T-helper 17 cell (primary cell): ENCODE measurements at places on chromosomes 11 and 22.

GRCh38 chr11:10514709-10515108, 26.3 kb downstream of the RNF141 start:
- DNase-seq = no peak

- DNase-seq = no peak
These were observed 71.3 kb upstream of the FGF3 start for GRCh38 chr11:69890476-69890875.

GRCh38 chr11:118899706-118900360, 16.1 kb downstream of the CXCR5 start:
- DNase-seq = no peak

- no peak for DNase-seq
These were observed 5.8 kb downstream of the TP53I11 start for GRCh38 chr11:44944853-44945235.

- DNase-seq = no peak
These were observed 157.9 kb upstream of the CARD18 start for GRCh38 chr11:105297463-105297862.

GRCh38 chr11:120467627-120468026, 43.9 kb upstream of the GRIK4 start:
- no peak for DNase-seq

DNA sequence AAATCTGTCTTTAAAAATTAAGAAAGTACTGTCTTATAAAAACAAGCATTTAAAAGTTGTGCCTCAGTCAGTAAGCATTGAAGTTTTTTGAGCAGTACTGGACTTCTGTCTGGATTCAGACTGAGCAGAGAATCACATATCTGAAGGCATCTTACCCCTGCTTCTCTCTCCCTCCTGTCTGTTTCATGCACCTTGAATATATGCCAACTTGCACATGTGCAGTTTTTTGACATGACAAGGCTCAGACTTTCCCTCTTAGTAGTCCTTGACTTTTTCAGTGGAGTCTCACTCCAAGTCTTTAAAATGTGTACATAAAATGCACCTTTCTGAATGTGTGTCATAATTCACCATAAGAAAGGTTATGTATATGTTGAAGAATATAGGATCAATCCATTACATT, 19.8 kb downstream of the SPECC1L start:
- DNase-seq = no peak

DNA sequence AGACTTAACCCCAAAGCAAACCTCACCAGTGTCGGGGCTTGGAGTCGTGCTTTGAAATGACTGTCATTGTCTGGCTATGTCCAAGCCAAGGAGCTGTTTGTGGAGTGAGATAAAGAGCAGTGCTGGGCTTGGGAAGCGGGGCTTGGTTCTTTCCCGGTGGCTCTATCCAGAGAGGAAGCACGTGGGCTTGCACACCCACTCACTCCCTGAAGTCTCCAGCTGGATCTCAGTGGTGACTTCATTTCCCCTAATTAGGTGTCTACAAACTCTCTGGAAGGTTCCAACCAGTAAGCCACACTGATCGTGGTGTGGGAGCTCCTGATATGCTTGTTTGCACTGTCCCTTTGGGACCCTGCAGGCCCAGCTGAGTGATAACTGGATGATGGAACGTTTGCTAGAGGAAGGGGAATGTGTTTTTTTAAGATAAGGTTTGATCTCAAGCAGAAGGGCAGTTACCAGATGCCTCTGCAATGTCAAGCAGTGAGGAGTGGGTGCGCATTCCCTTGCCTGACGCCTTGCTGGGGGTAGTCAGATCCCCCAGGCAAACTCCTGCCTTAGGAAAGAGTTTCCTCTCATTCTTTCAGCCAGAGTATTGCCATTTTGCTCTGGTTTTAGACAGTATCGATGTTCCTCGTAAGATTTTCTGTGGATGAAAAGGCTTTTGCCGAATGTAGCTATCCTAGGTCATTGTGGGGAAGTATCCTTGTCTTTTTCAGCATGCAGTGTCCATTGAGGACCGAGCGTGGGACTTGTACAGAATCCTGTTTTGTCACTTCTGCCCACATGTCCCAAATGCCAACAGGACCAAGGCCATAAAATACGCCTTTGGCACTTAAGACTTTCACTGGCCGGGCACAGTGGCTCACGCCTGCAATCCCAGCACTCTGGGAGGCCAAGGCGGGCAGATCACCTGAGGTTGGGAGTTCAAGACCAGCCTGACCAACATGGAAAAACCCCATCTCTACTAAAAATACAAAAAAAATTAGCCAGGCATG, 90.9 kb downstream of the MICAL2 start:
- DNase-seq = no peak

GRCh38 chr11:124643605-124644425, 21.2 kb downstream of the TBRG1 start:
- DNase-seq = no peak

GRCh38 chr11:120523196-120523595, 11.6 kb downstream of the GRIK4 start:
- DNase-seq = no peak

GRCh38 chr22:44304354-44304753, 8.4 kb downstream of the SHISAL1 start:
- DNase-seq = no peak

GRCh38 chr22:41048791-41049717, 43.3 kb upstream of the EP300 start:
- no peak for DNase-seq

DNA sequence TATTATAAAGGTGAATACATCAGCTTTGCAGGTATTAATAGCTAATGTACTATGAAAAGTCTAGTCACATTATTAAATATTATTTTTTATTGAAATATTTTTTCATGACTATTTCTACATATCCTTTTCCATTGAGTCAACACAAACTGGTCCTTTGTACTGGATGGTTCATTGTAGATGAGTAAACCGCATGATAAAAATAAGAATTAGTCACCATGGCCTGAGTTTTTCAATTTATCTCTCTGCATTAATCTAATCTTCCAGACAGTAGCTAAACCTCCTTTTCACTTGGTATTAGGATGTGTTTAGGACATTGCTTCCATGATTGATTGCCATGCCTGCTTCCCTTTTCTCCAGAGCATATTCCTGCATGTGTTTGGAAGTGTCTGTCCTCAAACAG, 439.4 kb upstream of the ARHGAP42 start:
- DNase-seq = no peak

DNA sequence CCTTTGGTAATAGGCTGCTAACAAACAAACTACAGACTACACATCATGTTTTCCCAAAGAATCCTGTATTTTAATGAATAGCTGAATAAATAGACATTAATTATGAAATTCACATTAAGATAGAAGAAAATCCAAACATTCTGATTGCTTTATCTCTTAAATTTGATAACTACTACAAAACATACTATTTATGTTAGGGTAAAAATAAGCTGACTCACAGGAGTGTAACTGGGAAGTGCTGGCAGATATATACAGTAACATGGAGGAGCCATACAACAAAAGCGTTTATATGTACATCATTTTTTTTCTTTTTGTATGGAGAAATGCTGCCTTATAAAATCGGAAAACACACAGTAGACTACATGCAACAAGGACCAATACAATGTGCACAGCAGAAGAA, 52.6 kb upstream of the MTMR2 start:
- DNase-seq = no peak

DNA sequence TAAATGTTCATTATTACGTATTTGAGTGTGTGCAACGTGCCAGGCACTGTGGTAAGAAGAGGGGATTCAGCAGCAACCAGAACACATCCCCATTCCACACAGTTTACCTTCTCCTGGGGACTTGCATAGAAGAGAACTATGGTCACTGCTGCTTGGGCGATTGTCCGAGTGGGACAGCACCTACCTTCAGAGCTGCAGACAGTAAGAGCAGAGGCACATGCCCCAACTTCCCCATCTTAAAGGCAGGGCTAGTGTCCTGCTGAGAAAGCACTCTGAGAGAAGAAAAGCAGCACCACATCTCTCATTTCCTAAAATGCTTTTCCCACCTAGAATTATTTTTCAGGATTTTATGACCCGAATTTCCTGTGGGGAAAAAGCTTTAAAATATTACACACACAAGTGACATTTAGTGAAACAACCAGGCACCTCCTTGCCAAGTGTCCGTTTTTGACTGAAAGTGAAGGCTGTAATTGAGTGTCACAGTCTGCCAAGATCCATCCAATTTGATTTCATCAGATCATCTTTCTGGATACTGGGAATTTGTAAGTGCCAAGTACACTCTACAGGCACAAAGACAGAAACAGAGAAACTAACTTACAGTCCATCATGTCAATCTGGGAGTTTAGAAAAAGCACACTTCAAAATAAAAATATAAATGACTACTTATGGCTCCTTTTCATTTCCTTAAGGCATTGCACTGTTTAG, 24.6 kb downstream of the TRAF6 start:
- no peak for DNase-seq

DNA sequence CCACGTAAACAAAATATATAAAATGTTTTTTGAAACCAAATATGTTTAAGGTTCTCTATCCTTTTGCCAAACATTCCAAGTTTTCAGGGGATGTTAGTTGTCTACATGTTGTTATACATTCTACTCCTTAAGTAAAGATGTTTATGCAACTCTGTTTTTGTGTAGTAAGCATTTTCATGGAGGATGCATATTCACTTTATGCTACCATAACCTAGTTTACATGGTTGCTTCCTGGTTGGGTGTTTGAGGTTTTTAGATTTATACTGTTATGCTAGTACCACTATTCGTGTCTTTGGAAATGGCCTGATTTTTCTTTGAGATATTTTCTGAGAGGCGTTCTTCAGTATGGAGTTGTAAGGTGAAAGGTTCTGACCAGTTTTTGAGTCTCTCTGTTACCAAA, 131.1 kb upstream of the SORL1-AS1 start:
- no peak for DNase-seq

GRCh38 chr22:42353883-42354727, 78.1 kb downstream of the NFAM1 start:
- no peak for DNase-seq

GRCh38 chr22:23181721-23182308, 1.5 kb downstream of the BCR start:
- DNase-seq = no peak

DNA sequence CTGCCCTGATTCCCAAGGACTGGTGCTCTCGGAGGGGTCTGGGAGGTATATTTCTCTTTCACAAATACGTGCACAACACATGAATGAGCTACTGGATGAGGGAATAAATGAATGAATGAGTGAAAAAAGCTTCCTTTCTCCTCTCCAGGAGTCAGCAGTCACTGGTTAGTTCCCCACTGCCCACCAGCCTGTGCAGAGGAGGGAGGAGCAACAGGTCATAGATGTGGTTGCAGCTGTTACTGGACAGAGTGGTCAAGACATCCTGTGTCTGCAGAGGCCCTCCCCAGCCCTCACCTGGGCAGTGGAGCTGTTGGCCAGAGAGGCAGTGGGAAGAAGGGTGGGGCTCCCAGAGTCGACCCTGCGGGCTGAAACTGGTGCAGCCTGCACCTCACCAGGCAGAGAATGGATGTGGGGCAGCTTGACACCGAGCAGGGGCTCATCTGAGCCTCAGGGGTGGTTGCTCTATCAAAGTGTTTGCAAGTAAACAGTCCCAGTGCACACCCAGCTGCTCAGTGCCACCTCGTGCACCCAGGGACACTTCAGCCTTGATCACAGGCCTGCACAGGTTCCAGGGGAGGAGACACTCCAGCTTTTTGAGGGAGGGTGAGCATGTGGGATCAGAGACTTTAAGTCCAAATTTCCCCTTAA, 1.4 kb upstream of the VPREB1 start:
- DNase-seq = no peak

GRCh38 chr11:33622186-33622585, 78.4 kb downstream of the C11orf91 start:
- no peak for DNase-seq

- no peak for DNase-seq
These were observed 759.4 kb downstream of the NELL1 start for GRCh38 chr11:21428796-21429195.

- DNase-seq = no peak
These were observed 597.2 kb upstream of the ANO3 start for GRCh38 chr11:25734591-25735211.

- DNase-seq = no peak
These were observed 48.8 kb upstream of the B3GAT1 start for GRCh38 chr11:134460881-134461280.

DNA sequence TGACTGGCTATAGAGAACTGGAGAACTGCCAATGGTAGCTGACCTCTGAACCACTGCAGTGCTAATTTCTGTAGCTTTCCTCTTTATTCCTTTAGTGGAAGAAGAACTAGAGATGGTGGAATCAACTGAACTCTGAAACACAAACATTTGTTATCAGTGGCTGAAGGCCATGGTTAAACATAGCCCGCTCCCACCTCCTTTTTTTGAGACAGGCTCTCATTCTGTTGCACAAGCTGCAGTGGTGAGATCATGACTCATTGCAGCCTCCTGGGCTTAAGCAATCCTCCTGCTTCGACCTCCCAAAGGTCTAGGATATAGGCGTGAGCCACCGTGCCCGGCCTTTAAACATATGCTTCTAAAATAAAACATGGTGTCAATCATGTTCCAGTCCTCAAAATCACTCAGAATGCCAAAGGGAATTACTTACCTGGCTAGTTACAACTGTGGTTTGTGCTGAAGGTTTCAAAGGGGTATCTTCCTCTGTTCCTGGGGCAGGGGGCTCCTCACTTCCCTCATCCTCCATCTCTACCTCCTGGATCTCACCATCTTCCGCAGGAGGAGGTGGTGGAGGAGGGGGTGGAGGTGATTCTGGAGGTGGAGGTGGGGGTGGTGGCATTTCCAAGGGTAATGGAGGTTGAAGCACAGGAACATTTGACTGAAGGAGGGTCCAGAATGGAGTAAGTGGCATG, 9.0 kb upstream of the AGBL2 start:
- no peak for DNase-seq

GRCh38 chr11:69880826-69881445, 61.7 kb upstream of the FGF3 start:
- no peak for DNase-seq

- DNase-seq = no peak
These were observed 33.9 kb upstream of the MN1 start for GRCh38 chr22:27835446-27835845.

DNA sequence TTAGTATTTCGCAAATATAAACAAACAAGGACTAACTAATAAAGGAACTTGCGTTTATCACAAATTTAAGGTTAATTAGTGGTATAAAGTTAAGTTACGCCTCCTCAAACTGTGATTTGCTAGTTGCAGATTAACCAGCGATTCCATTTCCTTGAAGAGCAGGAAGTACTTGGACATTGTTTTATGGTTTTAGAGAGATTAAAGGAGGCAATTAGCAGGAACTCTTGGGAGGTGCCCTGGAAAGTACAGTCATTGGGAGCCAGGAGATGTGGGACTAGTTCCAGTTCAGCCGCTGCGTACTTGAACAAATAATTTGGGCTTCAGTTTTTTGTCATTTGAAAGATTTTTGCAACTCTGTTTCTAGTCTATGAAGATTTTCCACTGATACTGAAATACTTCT, 3.3 kb downstream of the FAM118B start:
- no peak for DNase-seq
